ENCODE measurements at places on chromosomes 2 and 18.

DNA sequence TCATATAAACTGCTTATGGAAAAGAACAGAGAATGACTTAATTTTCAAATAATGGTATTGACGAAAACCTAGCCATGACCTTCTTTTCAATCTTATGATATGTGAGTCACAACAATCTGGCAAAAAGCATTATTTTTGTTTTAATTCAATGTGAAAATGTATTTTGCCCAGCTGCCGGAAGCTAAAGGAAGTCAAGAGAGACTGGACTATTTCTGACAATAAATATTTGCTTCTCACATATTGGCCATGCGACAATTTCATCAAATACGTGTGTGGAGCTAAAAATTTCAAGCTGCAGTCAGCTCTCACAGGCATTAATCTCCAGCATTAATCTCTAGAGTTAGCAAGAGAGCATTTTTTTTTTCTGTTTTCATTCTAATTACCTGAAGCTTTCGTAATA, 881.0 kb downstream of the CPS1 start:
- DNase-seq: no peak

DNA sequence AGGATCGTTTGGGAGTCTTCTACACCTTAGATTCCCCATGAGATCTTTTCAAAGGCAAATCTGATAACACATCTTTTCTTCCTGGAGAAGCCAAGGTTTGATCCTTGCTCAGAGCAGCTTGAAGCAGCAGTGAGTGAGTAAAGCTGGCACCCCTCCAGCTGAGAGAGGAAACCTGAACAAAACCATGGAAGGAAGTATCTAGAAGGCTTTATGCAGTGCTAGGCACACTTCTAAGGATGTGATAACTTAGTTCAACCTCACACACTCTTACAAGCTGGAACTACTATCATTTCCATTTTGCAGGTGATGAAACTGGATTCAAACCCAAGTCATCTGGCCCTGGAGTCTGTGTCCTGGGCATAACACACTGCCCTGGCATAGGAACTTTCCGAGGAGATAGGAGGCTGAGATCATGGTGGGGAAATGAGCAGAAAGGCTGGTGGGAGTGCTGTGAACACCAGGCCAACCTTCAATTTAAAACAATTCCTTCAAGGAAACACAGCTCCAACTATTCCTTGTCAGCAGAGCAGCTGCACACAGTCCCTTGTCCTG, 71.2 kb downstream of the CTAGE1 start:
- DNase-seq: no peak

- DNase-seq: no peak
These were observed 8.2 kb upstream of the GBX2 start for GRCh38 chr2:236176417-236176816.

DNA sequence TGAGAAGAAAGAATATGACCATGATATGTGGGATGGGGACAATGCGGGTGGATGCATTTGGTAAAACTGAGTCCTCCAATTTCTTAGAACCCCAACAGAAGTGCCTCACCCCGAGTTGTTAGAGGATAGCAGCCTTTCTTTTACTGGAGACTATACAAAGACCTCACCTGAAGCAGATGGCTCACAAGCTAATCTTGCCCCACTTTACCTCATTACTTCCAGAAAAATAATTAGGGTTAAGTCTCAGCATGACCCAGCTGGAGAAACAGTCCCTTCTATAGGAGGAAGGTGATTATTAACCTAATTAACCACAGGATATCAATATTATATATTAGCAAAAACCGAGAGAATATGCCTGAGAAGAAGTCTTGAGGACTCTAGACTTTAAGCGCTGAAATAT, 128.4 kb downstream of the PDE1A start:
- no peak for DNase-seq

GRCh38 chr2:16626997-16627605, 38.5 kb downstream of the CYRIA start:
- DNase-seq: no peak

DNA sequence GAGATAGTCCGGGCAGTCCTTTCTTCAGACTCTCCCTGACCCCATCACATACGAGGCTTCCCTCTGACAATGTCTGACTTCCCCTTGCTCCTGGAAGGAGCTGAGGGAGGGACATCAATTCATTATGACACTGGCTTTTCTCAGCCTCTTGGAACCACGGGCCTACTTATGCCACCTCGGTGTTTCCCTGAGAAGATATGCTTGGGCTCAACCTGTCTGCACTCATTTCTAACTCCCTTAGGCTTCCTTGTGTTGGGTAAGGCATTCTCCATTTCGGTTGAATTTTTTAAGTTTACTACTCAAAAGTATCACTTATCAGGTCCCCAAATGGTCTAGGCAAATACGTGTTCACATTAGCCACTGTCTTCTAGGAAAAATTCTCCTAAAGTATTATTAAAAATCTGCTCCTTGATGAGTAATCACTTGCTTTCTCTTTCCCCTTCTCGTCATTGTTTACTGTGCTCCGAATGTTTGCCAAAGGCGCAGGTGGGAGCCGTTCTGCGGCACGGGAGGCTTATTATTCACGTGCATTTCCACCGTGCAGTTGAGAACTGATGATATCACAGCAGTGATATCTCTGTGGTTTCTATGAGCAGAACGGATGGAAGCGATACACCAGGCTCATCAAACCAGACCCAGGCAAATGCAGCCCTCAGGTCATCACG, 33.1 kb downstream of the ARL4C start:
- DNase-seq: peak; percentile 23

- DNase-seq: no peak
These were observed 59.4 kb downstream of the NAPG start for GRCh38 chr18:10585260-10585659.

DNA sequence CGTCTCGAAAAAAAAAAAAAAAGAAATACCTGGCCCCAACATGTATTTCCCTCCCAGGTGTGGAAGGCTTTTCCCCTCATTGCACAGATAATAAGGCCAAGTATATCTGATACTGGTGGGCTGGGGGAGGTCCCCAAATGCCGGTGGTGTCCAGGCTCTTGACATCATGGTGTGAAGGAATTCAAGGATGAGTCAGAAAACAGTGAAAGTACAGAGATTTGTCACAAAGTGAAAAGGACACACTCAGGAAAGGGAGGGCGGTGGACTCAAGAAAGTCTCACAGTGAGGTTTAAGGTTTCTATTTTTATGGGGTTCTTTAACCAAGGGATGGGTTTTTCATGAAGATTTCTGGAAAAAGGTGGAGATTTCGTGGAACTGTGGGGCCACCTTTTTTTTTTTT, 37.8 kb upstream of the FZD5 start:
- no peak for DNase-seq

Measured in activated gamma-delta T cell (primary cell).